T47D (cell line): ENCODE measurements at places on chromosomes 5 and 9.

DNA sequence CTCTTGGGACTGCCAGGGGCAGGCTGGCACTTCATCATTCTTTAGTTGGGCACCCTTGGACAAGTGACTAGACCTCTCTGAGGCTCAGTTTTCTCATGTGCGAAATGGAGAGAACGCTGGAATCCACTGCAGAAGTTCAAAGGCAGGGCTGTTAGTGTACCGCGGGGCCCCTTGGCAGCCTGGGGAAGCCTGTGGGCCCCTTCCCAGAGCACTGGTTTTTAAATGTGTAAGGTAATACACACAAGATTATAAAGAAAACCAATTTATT lies 209.5 kb upstream of the MVB12B start:
- DNase-seq, result no peak

- DNase-seq, result no peak
These were observed 196.7 kb downstream of the WDR70 start for GRCh38 chr5:37575541-37576489.

DNA sequence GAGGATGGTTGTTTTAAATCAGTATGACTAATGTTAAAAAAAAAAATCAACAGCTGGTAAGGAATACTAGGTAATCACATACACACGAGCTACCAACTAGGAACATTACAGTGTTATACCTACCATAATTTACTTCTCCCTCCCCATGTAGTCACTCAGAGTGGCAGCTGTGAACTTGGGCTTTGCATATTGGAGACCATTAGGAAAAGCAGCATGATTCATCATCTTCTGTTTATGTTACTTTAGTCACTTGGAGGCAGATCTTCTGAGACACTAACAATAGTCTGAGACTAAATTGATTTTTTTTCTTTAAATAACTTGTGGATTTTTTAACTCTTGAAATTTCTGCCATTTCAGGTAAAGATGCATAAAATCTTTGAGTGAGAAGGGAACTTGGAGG lies 141.5 kb upstream of the NR4A3 start:
- DNase-seq, result no peak

DNA sequence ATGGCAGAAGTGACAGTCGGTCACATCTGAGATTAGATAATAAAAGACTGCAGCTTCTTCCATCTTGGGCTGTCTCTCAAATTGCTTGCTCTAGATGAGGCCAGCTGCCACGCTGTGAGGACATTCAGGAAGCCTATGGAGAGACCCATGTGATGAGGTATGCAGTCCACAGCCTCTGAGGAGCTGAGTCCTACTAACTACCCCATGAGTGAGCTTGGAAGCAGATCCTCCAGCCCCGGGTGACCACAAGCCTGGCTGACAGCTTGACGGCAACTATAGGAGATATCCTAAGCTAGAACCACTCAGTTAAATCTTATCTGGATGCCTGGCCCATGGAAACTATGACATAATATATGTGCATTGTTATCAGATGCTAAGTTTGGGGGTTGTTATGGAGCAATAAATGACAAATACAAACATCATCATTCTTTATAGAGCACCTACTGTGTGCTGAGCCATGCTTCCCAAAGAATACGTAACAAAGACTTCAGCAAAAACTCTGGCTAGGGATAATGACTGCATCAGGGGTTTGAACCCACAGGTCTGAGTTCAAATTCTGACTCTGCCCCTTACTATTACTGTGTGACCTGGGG lies 26.7 kb downstream of the KCNV2 start:
- DNase-seq, result no peak

- no peak for DNase-seq
These were observed 506.4 kb upstream of the C9orf72 start for GRCh38 chr9:28079677-28080076.

GRCh38 chr9:105879181-105879580 lies 184.8 kb downstream of the TMEM38B start:
- no peak for DNase-seq

- DNase-seq, result peak; percentile 32
These were observed at the start of gene SUSD1 for GRCh38 chr9:112174965-112175795. Gene SUSD1, minus strand, starts transcription at chr9:112175297. Its CDS starts 62 bp downstream, at chr9:112175235.

- DNase-seq, result no peak
These were observed 25.0 kb upstream of the SUSD3 start for GRCh38 chr9:93033531-93033930.

- no peak for DNase-seq
These were observed 826 bp downstream of the GPRIN1 start for GRCh38 chr5:176608937-176609723.

DNA sequence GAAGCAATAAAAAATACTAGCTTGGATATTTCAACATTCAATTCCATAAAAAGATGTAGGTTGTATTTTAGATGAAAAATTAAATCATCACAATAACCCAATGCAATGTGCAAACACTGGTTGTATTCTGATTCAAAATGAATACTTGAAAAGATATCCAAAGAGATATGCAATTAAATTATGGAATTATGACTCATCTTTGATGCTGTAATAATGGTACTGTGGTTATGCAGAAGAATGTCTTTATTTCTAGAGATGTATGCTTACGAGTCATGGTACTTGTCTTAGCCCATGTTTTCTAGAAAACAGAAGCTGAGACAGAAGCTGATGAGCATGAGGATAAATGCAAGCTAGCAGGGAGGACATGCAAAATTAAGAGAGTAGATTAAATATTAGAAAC lies 1941.4 kb upstream of the NUDT12 start:
- DNase-seq, result no peak

GRCh38 chr9:72875221-72875620 lies 77.6 kb downstream of the ALDH1A1 start:
- no peak for DNase-seq

- DNase-seq, result no peak
These were observed 31.5 kb downstream of the RAPGEF1 start for GRCh38 chr9:131708226-131709002.

DNA sequence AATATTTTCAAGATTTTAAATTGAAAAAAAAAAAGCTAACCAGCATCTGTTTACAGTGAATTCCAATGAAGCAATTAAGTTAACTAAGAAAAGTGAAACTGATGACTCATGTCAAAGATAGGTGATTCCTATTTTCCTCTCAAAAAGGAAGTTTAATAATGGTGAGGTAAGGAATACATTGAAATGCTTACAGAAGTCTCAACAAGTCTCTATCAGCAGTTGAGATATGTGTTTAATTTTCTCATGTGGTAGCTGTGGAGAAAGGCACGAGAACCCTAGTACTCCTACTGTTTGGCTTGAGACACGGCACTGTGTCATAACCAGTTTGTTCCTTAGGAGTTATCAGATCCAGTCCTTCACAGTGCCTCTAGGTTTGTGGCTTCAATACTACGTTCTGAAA lies 114.5 kb downstream of the SLC25A46 start:
- no peak for DNase-seq

DNA sequence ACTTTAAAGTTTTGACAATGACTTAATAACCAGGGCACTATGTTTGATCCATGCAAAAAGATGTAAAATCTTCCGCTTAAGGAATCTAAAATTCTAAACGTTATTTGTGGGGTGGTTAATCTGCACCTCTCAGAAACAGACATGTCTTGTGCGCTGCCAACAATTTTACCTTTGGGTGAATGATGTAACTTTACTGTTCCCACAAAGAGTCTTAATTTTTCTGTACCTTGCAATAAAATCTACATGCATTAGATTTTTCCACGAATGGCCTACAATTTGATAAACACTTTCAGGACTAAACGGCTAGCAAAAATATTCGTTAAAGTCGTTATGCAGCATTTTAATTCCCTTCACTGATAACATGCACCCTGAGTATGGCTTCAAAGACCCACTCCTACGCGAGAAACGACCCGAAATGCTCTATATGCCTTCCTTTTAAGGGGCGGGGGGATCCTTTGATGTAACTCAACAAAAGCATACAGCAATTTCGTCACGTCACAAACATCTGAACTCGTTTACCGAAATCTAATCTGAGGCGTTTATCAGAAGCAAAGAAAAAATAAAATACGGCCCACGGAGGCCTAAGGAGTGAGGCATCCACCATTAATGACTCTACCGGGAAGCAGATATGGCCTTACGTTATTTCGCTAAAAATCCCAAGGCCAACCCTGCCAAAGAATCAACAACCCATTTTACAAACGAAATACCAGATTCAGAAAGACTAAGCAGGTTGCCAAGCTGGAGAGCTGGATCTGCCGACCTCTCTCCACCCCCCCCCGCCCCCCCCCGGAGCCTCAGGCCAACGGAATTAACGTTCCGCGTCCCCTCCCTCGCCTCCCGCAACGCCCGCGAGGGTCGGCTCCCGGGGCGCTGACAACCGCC lies 621 bp downstream of the AK6 start:
- no peak for DNase-seq

DNA sequence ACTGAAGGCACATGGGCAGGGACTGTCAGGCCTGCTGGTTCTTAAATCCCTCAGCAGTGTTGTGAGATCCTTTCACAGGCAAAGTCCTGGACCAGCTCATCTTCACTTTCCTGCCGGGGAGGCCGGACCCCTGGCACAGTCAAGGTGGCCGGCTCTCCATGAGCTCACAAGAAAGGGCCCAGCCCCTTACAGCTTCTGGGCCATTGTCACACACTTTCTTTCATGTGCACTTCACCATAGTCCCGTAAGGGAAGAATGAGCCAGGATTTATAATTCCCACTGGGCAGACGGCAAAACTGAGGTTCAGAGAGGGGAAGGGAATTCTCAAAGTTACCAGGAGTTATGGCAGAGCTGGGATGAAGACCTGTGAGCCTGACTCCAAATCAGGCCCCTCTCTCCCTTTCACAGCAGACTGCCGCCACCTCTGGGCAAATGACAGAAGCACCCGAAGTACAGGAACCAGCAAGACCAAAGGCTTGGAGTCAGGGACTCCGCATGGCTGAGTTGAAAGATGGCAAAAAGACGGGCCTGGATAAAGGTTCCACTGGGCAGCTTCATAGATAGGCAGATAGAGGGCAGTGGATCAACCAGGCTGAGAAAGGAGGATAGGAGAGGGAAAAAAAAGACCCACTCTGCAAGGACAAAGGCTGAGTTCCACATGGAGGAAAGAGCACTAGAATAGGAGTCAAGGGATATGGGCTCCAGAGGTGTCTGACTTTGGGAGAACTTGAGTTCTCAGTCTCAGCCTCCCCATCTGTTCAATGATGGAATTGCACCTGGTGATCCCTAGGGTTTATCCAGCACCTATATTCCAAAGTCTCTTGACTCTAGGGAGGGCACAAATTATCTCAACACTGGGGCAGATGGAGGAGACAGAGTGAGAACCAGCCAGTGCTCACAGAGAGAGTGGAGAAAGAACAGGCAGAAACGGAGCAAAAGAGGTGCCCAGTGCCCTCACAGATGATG lies 128.7 kb downstream of the PAX5 start:
- DNase-seq, result peak; percentile 10

DNA sequence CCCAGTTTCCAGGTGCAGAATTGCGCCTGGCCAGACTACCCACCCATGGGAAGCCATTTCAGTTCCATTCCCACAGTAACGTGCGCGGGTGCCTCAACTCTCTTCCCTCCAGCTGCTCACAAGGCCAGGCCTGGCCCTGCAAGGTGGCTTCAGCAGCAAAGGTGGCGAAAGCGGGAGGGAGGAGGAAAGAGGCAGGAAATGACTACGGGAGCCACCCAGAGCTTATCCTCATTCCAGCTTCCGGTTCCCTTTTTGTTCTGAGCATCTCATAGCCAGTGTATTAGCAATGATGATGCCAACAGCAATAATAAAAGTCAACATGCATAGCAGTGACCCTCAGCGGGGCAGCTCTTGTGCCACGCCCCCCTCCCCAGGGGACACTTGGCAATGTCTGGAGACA lies 101.5 kb upstream of the BOD1 start:
- DNase-seq, result no peak

- DNase-seq, result peak; percentile 80
These were observed 25.7 kb upstream of the EEIG1 start for GRCh38 chr9:128006332-128006996.

- peak; percentile 41 for DNase-seq
These were observed 3.5 kb downstream of the IFNA2 start for GRCh38 chr9:21381448-21382339.

GRCh38 chr5:58452566-58453258 lies 7.2 kb downstream of the PLK2 start:
- no peak for DNase-seq

- DNase-seq, result no peak
These were observed 77.1 kb downstream of the PPARGC1B start for GRCh38 chr5:149807176-149807575.

GRCh38 chr5:102262688-102263087 lies 33.4 kb downstream of the SLCO4C1 start:
- no peak for DNase-seq

DNA sequence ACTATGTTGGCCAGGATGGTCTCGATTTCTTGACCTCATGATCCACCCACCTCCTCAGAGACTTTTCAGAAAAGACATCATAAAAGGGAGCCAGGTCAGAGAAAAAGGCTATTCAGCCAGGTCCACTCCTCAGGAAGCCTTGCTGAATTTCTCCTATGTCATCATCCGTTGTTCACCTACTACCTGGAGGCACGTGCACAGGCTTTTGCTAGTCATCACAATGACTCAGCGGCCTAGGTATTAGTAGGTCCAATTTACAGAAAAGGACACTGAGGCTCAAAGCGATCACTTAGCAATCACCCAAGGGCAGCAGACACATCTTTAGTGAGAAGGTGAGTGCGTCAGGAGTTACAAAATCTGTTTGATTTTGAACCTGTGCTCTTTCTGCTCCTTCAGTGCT lies 72.3 kb upstream of the RAD23B start:
- no peak for DNase-seq

- no peak for DNase-seq
These were observed 177.6 kb upstream of the TLX3 start for GRCh38 chr5:171131497-171131896.

DNA sequence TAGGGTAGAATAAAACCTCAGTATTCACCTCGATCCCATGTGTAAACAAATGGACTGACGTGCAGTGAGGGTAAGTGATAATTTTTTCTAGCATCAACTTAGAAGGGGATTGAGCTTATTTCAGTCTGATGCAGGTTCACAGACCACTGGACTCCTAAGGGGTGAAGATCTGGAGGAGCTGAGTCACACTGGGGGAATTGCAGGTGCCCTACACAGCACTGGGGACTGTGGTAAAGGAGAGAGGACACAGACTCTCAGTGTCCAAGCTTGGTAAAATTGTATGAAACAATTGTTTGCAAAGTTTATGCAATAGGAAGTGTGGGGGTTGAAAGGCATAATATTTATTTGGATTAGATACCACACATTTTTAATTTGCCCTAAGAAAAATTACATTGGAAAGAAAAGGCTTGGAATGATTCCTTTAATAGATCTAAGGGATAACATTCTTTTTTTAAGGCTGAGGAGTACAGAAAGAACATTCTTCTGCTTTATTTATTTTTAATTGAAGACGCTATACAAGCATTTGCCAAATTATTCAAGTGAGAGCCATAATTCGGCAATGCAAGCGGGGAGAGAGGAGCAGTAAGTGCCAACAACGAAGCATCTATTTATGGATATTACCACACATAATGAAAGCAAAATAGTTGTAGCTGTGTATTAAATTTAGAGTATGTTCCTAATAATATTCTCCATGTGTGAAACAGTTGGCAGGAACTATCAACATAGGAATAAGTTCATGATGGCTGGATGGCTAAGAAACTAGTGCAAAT lies 766.9 kb upstream of the ADAMTS16 start:
- no peak for DNase-seq

- no peak for DNase-seq
These were observed 128.3 kb downstream of the C5orf15 start for GRCh38 chr5:133840168-133840567.

- DNase-seq, result peak; percentile 84
These were observed 18.0 kb downstream of the MGAT1 start for GRCh38 chr5:180784497-180785097.
